ENCODE measurements at places on chromosomes 6 and 20. TPM values are rescaled to one million over a fixed set of nuclear protein-coding genes. Genes with fewer than 3 reads are reported as not detected.

GRCh38 chr6:6529275-6529674 lies 59.2 kb upstream of the LY86 start:
- no peak for DNase-seq

DNA sequence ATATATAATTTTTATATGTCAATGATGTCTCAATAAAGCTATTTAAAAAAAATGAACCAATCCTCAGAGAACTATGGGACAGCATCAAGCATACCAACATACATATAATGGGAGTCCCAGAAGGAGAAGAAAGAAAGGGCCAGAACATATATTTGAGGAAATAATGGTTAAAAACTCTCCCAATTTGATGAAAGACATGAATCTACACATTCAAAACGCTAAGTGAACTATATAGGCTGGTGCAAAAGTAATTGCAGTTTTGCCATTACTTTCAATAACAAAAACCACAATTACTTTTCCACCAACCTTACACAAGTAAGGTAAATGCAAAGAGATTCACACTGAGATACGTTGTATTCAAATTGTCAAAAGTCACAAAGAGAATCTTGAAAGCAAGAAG lies 43.4 kb downstream of the ZNF133 start:
- DNase-seq, result no peak

DNA sequence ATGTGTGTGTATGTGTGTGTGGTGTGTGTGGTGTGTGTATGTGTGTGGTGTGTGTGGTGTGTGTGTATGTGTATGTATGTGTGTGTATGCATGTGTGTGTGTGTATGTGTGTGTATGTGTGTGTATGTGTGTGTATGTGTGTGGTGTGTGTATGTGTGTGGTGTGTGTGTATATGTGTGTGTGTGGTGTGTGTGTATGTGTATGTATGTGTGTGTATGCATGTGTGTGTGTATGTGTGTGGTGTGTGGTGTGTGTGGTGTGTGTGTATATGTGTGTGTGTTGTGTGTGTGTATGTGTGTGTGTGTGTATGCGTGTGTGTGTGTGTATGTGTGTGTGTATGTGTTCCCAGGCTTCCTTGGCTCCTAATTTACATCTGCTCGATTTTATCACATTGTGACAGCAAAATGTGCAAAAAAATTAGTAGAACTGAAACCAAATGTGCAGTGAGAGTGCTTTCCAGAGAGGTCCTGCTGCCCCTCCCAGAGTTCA lies 234.5 kb downstream of the BMP7 start:
- DNase-seq, result no peak

- peak; percentile 14 for DNase-seq
These were observed 319.9 kb downstream of the TRDN start for GRCh38 chr6:123316733-123317323.

Gene EHMT2
- total RNA-seq, result 53.7 TPM

GRCh38 chr6:151576633-151577032 lies 82.8 kb downstream of the CCDC170 start:
- DNase-seq, result no peak

- no peak for DNase-seq
These were observed 34.8 kb upstream of the DACT2 start for GRCh38 chr6:168354338-168354737.

Gene ANKRD6
- total RNA-seq, result 9.6 TPM

DNA sequence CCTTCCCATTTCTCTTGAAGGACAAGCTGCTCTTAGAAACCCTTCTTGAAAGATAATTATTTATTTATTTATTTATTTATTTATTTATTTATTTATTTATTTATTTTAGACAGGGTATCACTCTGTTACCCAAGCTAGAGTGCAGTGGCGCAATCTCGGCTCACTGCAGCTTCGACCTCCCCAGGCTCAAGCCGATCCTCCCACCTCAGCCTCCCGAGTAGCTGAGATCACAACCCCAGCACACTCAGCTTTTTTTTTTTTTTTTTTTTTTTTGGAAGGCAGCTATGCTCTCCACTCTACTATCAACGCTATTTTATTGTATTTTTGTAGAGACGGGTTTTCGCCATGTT lies 1.2 kb upstream of the HEBP2 start:
- DNase-seq, result no peak

DNA sequence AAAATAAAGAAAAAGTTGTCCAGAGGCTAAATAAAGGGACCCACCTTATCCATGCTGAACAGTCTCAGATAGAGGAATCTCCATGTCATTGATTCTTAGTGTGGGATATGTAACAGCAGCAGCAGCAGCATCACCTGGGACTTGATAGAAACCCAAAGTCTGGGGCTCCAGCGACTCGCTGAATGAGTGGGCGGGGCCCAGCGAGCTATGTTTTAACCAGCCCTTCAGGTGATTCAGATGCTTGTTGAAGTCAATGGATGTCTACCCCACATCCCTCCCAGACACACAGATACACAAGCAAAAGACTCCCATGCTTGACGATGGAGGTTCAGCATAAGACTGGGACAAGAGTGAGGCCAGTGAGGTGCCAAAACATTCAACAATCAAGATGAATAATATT lies 298.6 kb downstream of the UBE3D start:
- DNase-seq, result no peak

GRCh38 chr6:158760618-158761250 lies 58.4 kb downstream of the EZR start:
- no peak for DNase-seq

Gene CCNC
- 53.1 TPM for total RNA-seq

Gene MUCL3
- not detected for total RNA-seq

- DNase-seq, result no peak
These were observed 266.5 kb upstream of the QKI start for GRCh38 chr6:163147994-163148393.

DNA sequence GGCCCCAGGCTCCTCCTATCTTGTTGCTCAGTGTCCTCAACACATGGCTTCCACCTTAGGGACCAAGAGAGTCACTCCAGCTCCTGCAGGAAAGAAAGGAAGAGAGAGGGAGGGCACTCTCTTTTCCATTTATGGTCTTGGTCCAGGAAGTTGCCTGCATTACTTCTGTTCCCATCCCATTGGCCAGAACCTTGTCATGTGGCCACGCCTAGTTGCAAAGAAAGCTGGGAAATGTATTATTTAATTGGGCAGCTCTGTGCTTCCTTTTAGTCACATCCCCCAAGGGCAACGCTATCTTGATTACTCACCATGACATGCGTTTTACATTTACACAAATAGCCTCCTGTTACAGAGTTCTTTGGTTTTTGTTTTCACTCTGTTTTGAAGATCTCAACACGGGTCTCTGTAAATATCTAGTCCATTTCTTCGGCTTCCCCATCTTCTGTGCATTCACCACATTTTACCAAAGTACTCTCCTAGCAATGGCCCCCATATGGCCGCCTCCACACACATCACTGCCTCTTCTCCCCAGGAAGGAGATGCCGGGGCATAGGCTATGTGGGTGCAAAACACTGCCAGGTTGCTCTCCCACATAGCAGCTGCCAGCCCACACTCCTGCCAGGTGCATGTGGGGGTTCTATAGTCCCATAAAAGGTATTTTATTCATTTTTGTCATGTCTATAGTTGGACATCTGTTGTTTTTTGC lies 35.7 kb upstream of the ZMYND8 start:
- peak; percentile 85 for DNase-seq

- DNase-seq, result no peak
These were observed 33.4 kb downstream of the NCOA3 start for GRCh38 chr20:47535088-47535487.

Gene ATP6V1G2
- total RNA-seq, result 0.84 TPM

Gene BTNL2
- not detected for total RNA-seq

Gene ZNF451
- total RNA-seq, result 64.4 TPM

GRCh38 chr20:47735412-47736400 lies 49.6 kb downstream of the SULF2 start:
- DNase-seq, result no peak

DNA sequence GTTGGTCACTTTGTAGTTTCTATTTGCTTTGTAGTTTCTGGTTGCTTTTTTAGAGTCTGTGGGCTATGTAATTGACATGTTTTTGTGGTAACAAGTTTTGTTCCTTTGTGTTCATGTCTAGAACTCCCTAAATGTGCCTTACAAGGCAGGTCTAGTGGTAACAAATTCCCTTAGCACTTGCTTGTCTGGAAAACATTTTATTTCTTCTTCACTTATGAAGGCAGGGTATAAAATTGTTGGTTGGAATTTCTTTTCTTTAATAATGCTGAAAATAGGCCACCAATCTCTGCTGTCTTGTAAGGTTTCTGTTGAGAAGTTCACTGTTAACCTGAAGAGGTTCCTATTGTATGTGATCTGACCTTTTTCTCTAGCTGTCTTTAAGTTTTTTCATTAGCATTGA lies 383.6 kb downstream of the EPHA7 start:
- DNase-seq, result no peak

- DNase-seq, result no peak
These were observed 1.5 kb upstream of the MAS1L start for GRCh38 chr6:29489286-29489685.

GRCh38 chr6:43593938-43594337 lies 18.0 kb downstream of the POLH start:
- no peak for DNase-seq

- DNase-seq, result no peak
These were observed 249.6 kb downstream of the SOD2 start for GRCh38 chr6:159443417-159443920.

Gene HLA-DMB
- total RNA-seq, result 0.39 TPM

Gene ADGRF1
- not detected for total RNA-seq

Gene SESN1
- 15.6 TPM for total RNA-seq

DNA sequence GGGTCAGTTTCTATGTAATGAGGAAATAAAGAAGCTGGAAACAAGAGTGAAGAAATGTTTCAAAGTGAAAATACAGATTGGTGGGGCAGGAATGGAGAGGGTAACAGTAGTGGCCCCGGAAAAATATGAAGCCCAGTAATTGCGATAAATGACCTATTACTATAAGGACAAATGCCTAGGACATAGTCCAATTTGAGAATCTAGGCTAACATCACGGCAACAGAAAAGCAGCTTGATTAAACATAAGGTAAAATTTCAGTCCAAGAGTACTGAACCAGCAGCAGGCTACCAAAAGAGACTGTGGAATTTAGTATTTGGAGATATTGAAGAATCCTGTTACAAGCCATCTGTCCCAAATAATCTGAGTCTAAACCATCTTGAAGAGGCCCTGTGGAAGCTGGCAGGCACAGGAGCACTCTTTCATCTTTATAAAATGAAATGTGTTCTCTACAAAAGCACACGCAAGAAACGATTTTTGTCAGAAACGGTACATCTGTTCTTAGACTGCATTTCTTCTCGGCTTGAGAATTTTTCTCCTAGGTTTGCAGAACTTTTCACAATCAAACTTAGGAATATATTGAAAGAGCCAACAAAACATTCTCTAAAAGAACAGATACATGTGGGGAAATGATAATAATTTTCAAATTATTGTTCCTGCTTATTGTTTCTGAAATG lies 49.3 kb downstream of the ELOVL5 start:
- DNase-seq, result no peak

Data from endothelial cell of umbilical vein (primary cell).